ENCODE measurements at places on chromosomes 3 and 15.

GRCh38 chr3:160893207-160893606, 137.2 kb downstream of the PPM1L start:
- DNase-seq = no peak

GRCh38 chr15:72113347-72114031, 4.5 kb downstream of the MYO9A start:
- DNase-seq = no peak

GRCh38 chr3:194120789-194121770, 14.9 kb upstream of the HES1 start:
- no peak for DNase-seq

DNA sequence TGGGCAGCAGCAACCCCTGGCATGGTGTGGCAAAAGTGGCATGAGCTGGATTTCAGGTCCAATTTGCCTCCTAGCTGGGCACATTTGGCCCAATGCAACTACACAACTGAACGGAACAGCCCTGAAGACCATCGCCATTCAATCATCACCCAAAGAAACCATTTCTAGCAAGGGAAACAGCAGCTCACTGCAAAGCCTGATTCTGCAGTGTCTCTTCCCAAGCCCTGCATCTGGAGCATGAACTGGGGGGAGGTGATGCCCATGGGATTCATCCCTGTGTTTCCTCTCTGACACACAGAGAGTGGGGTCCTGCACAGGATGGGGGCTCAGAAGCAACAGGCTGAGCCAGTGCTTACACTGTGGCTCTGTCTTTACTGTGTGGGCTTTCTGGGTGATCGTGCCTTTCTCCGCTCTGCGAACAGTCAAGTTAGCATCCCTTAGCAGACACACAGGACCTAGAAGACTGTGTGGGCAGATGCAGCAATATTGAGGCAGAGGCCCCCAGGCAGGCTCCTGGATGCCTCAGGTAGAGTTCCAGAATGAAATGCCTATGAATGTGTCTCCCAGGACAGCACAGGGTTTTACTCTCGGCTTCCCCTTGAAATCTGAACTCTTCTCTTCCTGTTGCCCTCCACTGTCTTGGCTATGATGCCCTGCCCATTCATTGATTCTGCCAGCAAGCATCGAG, 91.1 kb upstream of the ALDH1A3 start:
- DNase-seq = no peak

GRCh38 chr15:32106401-32107381, 76.4 kb downstream of the CHRNA7 start:
- no peak for DNase-seq

- no peak for DNase-seq
These were observed 15.1 kb downstream of the TLNRD1 start for GRCh38 chr15:81015621-81016488.

DNA sequence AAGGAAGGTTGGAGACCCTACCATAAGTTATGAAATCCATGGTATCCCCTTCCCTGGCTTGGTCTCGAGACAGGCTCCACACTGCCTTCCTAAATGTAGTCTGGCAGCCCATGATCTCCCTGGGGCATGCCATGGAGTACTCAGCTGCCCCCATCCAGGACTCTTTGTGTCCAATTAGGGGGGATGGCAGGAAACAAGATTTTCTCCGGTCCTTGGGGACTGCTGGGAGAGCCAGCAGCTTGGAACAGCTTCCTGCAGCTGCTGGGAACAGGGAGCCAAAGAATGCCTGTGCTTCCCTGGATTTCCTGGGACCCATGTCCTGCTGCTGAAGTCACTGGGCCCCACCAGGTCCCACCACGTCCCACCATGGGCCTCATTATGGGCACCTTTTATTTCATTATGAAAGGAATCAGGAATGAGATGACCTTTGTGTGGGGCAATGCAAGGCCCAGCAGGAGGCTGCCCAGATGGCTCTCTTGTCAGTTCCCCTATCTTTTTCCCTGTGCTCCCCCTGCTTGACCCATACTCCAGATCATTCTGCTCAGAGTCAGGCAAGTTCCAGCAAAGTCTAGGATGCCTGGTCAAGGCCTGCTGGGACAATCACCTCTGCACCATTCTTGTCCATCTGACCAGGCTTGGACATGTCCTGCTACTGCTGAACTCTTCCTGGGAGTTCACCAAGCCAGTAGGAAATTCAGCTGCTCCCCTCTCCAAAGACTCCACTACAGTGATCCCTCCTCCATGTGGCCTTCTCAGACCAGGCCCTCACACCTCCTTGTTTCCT, 15.0 kb upstream of the DAG1 start:
- no peak for DNase-seq

GRCh38 chr3:71763426-71763825, 9.8 kb downstream of the GPR27 start:
- DNase-seq = no peak

DNA sequence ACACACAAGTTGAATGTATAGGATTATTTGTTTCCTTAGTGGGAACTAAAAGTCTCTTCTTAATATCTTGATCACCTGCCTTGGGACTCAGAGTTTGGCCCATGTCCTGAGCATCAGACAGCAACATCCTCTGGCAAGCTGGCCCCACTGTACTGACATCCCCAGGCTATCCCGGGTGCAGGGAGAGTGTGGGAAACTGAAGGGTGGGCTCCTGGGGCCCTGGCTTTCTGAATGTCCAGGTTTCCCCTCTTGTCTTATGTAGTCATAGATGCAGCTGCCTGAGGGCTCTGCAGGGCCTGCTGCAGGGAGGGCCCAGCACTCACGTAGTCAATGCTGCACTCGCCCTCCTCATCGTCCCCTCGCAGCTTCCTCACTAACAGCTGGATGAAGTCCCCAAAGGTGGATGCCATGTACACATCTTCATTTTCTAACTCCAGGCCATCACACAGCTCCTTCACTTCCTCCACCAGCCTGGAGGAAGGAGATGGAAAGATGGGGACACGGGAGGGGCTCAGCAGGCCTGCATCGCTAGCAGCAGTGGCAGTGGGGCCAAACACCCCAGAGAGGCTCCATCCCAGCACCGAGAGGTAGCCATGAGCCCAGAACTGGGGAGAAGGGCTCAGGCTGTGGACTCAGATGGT, 42.8 kb downstream of the ALDH1L1 start:
- no peak for DNase-seq

DNA sequence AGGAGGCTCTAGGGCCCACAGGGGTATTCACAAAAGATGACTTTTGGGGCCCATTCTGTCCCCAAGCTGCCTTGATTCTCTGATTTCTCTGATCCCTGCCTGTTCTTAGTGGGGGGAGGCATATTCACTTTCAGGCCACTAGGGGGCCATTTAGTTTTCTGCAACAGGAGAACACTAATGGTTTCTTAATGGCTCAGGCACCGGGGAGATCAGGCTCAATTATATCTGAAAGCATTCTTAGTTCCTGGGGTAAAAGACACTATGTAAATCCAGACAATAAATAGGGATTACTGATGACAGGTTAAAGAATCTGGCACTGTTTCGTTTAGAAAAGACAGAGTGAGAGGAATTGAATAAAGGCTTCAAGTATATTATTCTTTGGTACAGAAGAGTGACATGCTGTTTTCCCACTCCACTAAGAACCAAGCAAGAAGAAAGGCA, 2.5 kb upstream of the INAFM2 start:
- DNase-seq = no peak

DNA sequence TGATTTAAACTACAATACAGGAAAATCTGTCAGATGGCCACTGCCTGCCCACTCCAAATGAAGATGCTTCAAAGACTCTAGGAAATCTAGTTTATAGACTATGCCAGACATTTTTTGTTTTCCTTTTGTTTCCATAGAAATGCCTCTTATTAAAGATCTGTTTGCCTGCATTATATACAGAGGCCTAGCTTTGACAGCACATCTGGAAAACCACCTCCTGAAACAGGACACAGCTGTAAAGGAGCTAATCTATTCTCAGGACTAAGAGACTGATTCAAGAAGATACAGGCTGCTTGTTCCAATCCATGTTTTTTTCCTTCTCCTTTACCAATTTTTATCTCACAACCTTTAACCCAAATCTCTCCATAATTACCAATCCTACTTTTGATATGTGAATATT, 75.3 kb upstream of the STRIT1 start:
- no peak for DNase-seq

GRCh38 chr15:36888011-36888992, 212.0 kb downstream of the MEIS2 start:
- peak; percentile 60 for DNase-seq

- DNase-seq = peak; percentile 96
These were observed 742.0 kb upstream of the CCDC54 start for GRCh38 chr3:106635271-106635670.

- DNase-seq = no peak
These were observed 13.5 kb downstream of the UBAP1L start for GRCh38 chr15:65101411-65101890.

- DNase-seq = no peak
These were observed 36.6 kb downstream of the RUBCN start for GRCh38 chr3:197700095-197700494.

DNA sequence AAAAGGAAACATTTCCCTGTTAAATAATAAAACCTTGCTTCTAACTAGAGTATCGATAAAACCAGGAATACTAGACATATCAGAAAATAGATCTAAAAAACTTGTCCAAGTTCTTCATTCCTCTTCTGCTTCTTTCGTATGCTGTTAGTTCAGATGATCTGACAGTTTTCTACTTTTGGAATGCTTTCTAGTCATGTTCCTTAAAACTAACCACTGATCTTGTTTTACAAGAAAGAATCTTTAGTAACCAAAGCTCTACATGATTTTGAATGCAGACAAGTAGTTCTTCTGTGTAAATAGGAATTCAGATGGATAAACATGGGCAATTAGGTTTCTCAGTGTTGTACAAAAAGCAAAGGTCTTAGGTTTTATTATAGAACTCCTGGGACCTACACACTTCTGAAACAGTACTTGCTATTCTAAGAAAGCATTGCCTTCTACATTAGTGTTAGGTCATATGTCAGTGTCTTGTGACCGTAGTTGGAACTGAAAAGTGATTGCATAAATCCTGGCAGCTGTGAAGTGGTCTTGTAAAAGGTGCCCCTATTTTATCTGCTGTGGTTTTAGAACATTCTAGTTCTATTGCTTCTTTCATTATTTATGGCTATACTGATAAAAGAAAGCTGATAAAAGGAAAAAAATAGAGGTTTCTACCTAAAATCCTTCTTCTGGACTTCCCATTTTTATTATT, 40.7 kb downstream of the SNRK start:
- DNase-seq = peak; percentile 76

GRCh38 chr15:99502661-99503060, 63.1 kb upstream of the MEF2A start:
- no peak for DNase-seq

DNA sequence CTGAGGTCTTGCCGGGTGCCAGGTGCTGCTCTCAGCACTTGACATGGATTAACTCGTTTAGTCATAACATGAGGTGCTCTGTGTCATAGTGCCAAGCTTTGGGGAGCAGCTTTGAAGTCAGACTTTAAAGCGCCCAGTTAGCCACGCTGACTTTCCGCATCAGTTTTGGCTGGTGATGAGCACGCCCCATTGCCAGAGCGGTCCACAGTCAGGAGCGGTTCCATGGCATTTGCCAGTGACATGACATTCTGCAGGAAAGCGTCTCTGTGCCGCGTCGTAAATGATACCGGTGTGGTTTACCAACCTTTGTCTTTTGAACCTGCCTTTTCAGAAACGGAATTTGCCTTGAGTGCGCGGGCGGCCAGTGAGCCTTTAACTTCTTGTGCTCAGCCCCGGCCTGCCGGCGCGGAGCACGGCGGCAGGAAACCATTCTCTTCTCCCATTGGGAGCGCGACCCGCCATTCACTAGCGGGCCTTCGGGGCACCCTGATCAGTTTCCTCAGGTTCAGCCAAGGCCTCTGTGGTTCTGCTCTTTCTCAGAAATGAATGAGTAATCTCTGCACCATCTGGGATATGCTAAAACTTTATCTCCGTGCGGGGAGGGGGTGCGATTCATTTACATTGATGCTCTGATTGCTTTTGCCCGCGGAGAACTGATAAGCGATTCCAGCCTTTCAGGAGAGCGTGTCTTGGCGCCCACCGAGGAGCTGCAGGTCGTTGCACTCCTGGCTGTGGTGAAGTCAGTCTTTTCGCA, 1.7 kb upstream of the SLC2A2 start:
- DNase-seq = peak; percentile 97

DNA sequence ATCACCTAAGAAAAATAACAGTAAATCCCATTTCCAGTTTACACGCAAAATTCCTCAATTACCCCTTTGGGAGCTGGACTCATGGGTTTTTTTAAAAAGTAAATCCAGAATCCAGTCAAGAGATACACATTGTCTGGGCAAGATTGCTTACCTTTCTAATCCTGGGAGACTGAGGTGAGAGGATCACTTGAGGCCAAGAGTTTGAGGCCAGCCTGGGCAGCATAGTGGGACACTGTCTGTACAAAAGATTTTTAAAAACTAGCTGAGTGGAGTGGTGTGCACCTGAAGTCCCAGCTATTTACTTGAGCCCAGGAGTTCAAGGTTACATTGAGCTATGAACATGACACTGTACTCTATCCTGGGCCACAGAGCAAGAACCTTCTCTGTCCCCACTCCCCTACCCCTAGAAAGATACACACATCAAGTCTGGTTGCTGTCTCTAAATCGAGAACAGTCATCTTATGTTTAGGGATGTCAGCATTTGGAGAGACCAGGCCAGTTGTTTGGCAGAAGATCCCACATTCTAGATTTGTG, 39.0 kb downstream of the DAG1 start:
- no peak for DNase-seq

DNA sequence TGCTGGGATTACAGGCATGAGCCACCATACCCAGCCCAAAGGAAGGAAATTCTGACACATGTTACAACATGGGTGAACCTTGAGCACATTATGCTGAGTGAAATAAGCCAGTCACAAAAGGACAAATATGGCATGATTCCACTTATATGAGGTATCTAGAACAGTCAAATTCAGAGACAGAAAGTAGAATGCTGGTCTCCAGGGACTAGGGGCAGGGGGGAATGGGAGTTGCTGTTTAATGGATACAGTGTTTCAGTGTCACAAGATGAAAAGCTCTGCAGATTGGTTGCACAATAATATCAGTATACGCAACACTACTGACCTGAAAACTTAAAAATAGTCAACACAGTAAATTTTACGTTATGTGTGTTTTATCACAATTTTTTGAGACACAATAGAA, 4.1 kb downstream of the SPATA12 start:
- no peak for DNase-seq

DNA sequence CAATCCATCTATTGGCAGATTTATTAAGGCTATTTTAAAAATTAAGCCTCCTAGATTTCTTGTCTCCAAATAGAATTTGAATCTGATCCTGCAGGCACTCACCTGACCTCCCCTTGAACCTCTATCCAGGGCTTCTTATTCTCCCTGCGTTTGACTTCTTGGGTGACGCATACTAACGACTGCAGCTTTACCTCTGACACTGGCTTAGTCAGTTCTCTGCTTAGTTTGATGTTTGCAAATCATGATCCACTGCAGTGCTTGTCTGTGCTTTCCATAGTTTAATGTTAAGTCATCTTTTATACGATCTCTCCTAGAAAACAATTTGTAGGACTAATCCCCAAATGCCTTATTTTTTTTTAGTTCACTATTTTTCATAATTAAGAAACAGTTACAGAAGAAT, 233.1 kb downstream of the ROBO1 start:
- DNase-seq = peak; percentile 29

DNA sequence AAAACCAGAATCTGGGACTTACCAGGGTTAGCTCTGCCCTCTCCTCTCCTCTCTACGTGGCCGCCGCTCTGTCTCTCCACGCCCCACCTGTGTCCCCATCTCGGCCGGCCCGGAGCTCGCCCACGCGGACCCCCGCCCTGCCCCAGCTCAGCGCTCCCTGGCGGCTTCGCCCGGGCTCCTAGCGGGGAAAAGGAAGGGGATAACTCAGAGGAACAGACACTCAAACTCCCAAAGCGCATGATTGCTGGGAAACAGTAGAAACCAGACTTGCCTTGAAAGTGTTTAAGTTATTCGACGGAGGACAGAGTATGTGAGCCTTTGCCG, 5.4 kb downstream of the ISL2 start:
- no peak for DNase-seq

- DNase-seq = no peak
These were observed 70.8 kb downstream of the EFCAB12 start for GRCh38 chr3:129357616-129358015.
